ENCODE measurements at places on chromosomes 6 and 20. TPM values are rescaled to one million over a fixed set of nuclear protein-coding genes. Genes with fewer than 3 reads are reported as not detected.
A peak's percentile ranks its signal among the peaks of the same experiment; 100 is the strongest.

MCUR1 gene
- 16.2 TPM for total RNA-seq

DNA sequence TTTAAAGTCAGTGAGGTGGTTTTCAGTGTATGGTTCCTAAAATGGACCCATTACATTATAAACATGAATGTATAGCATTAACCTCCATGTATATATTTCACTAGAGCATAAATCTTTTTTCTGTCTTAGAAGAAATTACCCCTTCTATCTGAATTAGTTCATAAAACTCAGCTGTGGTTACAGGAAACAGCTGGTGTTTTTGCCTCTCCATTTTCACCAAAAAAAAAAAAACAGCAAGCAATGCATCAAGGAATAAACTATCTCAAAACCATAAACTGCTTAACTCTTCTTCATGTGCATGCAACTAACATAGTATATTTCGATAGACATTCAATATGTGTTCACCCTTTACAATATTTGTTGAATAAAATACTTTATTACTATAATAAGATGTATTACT, 40.2 kb downstream of the MOXD1 start:
- H3K4me1 ChIP-seq: peaks cover 3% of the 10 kb centered on the region
- no peak overlapping the region for H3K4me3 ChIP-seq
- no peak for DNase-seq
- no peak overlapping the region for H3K27ac ChIP-seq
- no peaks in the 10 kb centered on the region for H3K36me3 ChIP-seq

DNA sequence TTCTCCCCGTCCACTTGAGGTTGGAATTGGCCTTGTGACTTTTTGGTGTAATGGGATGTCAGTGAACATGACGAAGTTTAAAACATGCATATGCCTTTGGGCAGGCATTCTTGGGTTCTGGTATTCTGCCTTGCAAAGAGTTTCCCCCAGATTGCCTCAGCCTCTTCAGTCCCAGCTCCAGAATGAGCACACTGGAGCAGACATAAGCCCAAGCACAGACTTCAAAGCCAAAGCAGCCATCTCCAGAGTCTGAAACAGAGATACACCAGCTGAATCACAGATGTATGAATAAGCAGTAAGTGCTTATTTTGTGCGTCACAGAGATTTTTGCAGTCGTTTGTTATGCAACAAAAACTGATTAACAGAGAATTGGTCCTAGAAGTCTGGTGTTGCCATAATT, 546.0 kb downstream of the FRK start:
- no peaks in the 10 kb centered on the region for H3K4me1 ChIP-seq
- H3K27me3 ChIP-seq: no peaks in the 10 kb centered on the region
- no peaks in the 10 kb centered on the region for H3K36me3 ChIP-seq
- DNase-seq: no peak
- H3K27ac ChIP-seq: no peak overlapping the region

GRCh38 chr6:158174514-158174913, 6.4 kb downstream of the GTF2H5 start:
- no peaks in the 10 kb centered on the region for H3K4me1 ChIP-seq
- H3K27me3 ChIP-seq: no peaks in the 10 kb centered on the region
- H3K4me3 ChIP-seq: no peak overlapping the region
- no peak overlapping the region for H3K27ac ChIP-seq

KCNK5 gene
- 5.7 TPM for total RNA-seq

SH3BGRL2 gene
- total RNA-seq: 47.0 TPM

PLA2G7 gene
- 1.8 TPM for total RNA-seq

GRCh38 chr6:128172752-128173682, 272.2 kb upstream of the THEMIS start:
- H3K27me3 ChIP-seq: no peaks in the 10 kb centered on the region
- no peak overlapping the region for H3K27ac ChIP-seq
- no peak for DNase-seq

C4B gene
- 0.30 TPM for total RNA-seq

GRCh38 chr20:37347891-37348791, 2.2 kb downstream of the SRC start:
- H3K27ac ChIP-seq: no peak overlapping the region
- H3K4me3 ChIP-seq: no peak overlapping the region
- no peaks in the 10 kb centered on the region for H3K36me3 ChIP-seq
- no peaks in the 10 kb centered on the region for H3K27me3 ChIP-seq
- no peak for DNase-seq
- peaks cover 9% of the 10 kb centered on the region for H3K4me1 ChIP-seq

C6orf15 gene
- not detected for total RNA-seq

RAB44 gene
- total RNA-seq: 0.03 TPM

DNA sequence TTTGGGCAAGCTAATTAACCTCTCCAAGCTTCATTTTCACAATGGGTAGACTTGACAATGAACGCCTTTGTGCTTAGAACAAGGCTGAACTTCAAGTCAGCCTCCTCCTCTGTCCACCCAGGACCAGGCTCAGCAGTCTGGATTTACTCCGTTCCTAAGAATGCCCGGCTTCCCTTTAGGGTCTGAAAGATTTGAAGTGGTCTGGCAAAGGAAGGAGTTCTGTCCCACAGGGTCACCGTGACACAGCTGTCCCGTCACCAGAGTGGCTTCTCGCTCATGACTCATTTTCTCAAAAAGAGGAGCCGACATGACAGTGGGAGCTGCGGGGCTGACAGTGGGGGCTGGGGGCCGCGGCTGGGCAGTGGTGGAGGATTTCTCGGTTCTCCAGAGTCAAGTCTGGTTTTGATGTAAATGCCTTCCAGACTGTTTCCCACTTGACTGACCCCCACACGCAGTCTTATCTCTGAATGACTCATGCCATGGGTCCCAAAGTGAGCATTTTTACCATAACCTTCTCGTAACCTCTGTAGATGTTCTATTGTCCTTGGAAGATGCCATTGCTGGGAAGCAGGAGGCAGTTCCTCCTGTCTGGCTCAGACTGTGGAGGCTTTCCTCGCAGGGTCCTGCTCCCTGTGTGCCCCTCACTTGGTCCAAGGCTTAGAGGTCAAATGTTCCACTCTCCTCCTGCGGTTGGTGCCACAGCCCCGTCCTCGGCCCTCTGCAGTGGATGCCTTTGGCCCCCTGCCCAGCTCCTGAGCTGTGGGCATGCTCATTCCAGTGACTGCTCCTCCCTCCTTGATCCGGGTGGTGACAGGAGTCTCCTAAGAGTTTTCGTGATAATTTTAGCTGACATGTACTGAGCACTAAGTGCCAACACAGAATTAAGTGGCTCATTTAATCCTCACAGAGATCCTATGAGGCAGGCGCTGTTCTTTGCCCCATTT, 253.1 kb downstream of the FNDC1 start:
- H3K36me3 ChIP-seq: no peaks in the 10 kb centered on the region
- DNase-seq: no peak
- H3K4me1 ChIP-seq: no peaks in the 10 kb centered on the region
- H3K27me3 ChIP-seq: no peaks in the 10 kb centered on the region
- H3K27ac ChIP-seq: no peak overlapping the region

ADGRB3 gene
- total RNA-seq: 1.5 TPM

- no peaks in the 10 kb centered on the region for H3K36me3 ChIP-seq
- DNase-seq: no peak
- H3K27ac ChIP-seq: no peak within 1 kb of the TSS
- H3K27me3 ChIP-seq: no peaks in the 10 kb centered on the region
- no peaks in the 10 kb centered on the region for H3K4me1 ChIP-seq
Measured at GRCh38 chr6:41747256-41748101, at the start of gene PGC. Gene PGC (minus strand): TSS chr6:41747397. CDS start chr6:41747334, 63 bp downstream.

FAM162B gene
- total RNA-seq: not detected

HEY2 gene
- 1.1 TPM for total RNA-seq

GRCh38 chr20:1225263-1225782, 521 bp upstream of the RAD21L1 start:
- H3K27ac ChIP-seq: no peak overlapping the region
- H3K36me3 ChIP-seq: no peaks in the 10 kb centered on the region
- DNase-seq: peak; percentile 95
- H3K4me1 ChIP-seq: no peaks in the 10 kb centered on the region

DNA sequence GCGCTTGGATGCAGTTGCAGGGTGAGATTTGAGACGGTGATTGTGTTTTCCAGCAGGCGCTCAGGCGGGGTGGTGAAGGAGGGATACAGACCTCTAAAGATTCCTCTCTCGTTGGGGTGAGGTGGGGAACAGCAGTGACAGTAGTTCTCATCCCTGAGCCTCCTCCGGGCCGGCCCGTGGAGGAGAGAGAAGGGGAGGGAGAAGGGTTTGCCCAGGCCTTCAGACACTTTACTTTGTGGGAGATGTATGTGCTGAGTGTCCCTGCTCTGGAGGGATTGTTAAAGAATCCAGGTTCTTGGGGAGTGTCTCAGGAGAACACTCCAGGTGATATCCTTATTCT, 41.0 kb downstream of the PSMB9 start:
- no peaks in the 10 kb centered on the region for H3K36me3 ChIP-seq
- H3K4me3 ChIP-seq: peak overlapping the region; percentile 72
- H3K27ac ChIP-seq: no peak overlapping the region

DNA sequence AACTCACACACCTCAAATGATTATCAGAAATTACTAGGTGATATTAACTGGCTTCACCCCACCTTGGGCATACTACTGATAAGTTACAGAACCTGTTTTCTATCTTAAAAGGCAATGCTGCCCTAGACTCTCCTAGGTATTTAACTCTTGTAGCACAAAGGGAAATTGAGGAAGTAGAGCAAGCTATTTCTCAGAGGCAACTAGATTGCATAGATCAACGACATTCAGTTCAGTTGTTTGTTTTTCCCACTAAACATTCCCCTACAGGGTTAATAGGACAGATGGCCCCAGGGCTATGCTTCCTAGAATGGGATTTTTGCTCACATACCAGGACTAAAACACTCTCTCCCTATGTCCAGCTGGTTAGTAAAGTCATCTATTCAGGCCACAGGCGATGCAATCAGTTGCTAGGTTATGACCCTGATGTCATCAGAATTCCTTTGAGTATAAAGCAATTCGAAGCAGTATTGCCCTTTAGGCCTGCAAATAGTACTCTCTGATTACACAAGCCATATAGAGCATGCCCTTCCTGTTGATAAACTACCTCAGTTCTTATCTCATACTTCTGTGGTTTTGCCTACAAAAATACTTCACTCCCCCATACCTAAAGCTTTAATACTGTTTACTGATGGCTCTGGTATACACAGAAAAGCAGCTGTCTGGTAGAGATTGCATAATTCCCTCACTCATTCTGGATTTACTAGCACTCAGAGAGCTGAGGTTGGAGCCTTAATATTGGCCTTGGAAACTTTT, 67.4 kb upstream of the ASCC3 start:
- no peak for DNase-seq
- H3K4me3 ChIP-seq: no peak overlapping the region
- no peaks in the 10 kb centered on the region for H3K4me1 ChIP-seq
- no peak overlapping the region for H3K27ac ChIP-seq
- H3K36me3 ChIP-seq: no peaks in the 10 kb centered on the region

EYS gene
- 0.03 TPM for total RNA-seq

SLC17A2 gene
- total RNA-seq: not detected

DNA sequence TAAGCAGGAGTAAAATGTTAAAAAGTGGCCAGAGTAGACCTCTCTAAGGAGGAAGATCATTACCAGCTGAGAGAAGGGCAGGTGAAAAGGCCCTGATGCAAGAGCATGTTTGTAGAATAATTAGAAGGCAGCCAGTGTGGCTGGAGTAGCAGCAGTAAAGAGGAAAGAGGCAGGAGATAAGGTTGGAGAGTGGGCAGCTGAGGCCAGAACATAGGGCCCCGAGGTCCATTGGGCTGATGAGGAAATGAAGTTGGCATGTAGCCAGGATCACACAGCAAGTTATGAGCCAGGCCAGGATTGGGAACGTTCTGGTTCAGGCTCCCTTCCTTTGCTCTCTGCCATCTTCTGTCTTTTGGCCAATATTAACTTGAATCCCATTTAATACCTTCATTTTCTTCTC, 51.6 kb downstream of the RALY start:
- H3K4me3 ChIP-seq: no peak overlapping the region
- H3K36me3 ChIP-seq: no peaks in the 10 kb centered on the region
- no peaks in the 10 kb centered on the region for H3K27me3 ChIP-seq
- H3K27ac ChIP-seq: no peak overlapping the region
- H3K4me1 ChIP-seq: peaks cover 19% of the 10 kb centered on the region

GRCh38 chr6:83505356-83505755, 7.0 kb upstream of the PRSS35 start:
- no peaks in the 10 kb centered on the region for H3K36me3 ChIP-seq
- H3K27ac ChIP-seq: no peak overlapping the region
- no peaks in the 10 kb centered on the region for H3K27me3 ChIP-seq
- peaks cover 16% of the 10 kb centered on the region for H3K4me1 ChIP-seq
- H3K4me3 ChIP-seq: peak overlapping the region; percentile 14

RFX6 gene
- total RNA-seq: not detected

Measured in neural progenitor cell (in vitro differentiated cells).